Peyer's patch (tissue), 4 donors: ENCODE measurements at places on chromosomes 5 and 9. TPM values are rescaled to one million over a fixed set of nuclear protein-coding genes. Genes with fewer than 3 reads are reported as not detected.

Gene PLAC8L1
- not detected for total RNA-seq

Gene MAP1B
- total RNA-seq: 20.8 TPM

Gene HNRNPK
- 341 TPM for total RNA-seq

Gene CCDC69
- 41.0 TPM for total RNA-seq

Gene SHLD3
- 3.9 TPM for total RNA-seq

Gene BTNL8
- total RNA-seq: 127 TPM

Gene ACTBL2
- total RNA-seq: not detected

Gene SPATA31A7
- not detected for total RNA-seq

Gene CDX1
- total RNA-seq: 177 TPM

Gene CAST
- 331 TPM for total RNA-seq

Gene ZFP37
- 3.3 TPM for total RNA-seq

Gene HAVCR2
- 0.38 TPM for total RNA-seq

Gene NXNL2
- total RNA-seq: not detected

Gene ZBTB34
- total RNA-seq: 12.3 TPM

Gene OTP
- total RNA-seq: not detected

Gene LEAP2
- 7.2 TPM for total RNA-seq

Gene SPOCK1
- total RNA-seq: 4.2 TPM

Gene CDO1
- 1.7 TPM for total RNA-seq

Gene LHX3
- total RNA-seq: not detected

Gene ADAMTS2
- total RNA-seq: 10.6 TPM

Gene SLC34A3
- total RNA-seq: 4.0 TPM

Gene GFPT2
- total RNA-seq: 4.9 TPM

Gene CTNND2
- 14.9 TPM for total RNA-seq

Gene CDH18
- total RNA-seq: not detected

Gene SDHA
- 230 TPM for total RNA-seq

Gene ZFP2
- total RNA-seq: 7.4 TPM

Gene ARHGEF37
- total RNA-seq: 10.2 TPM

Gene FOXE1
- not detected for total RNA-seq

Gene DMRT3
- not detected for total RNA-seq

Gene ORM2
- not detected for total RNA-seq

Gene LRRC26
- 14.5 TPM for total RNA-seq

Gene IGFBPL1
- total RNA-seq: 1.4 TPM

Gene LCN9
- not detected for total RNA-seq

Gene SMIM33
- total RNA-seq: 1.2 TPM

Gene FGF10
- 4.7 TPM for total RNA-seq

Gene PROB1
- total RNA-seq: 0.18 TPM

Gene OR1J1
- not detected for total RNA-seq

Gene TRIM36
- total RNA-seq: 48.5 TPM

Gene ARSI
- total RNA-seq: not detected

Gene CLTB
- 208 TPM for total RNA-seq
